CD4-positive, alpha-beta T cell treated with Interleukin-4 for 1 hour (primary cell): ENCODE measurements at places on chromosomes 2 and 18.

DNA sequence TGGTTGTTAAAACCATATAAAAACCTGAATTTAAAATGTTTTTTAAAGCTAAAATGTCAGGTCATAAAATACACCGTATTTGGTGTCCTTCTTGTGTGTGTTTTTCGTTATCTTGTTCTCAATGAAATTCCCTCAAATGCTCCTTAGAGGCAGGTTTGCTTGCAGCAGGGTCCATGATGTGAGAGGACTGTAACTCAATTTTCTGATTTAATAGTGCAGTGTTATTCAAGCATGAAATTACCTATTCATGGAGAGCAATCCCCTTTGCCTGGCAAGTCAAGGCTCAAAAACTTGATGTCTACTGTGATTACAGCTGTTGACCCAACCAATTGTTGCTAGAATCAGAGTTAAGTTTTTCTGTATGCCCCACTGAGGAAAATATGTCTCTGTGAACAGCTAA is 318.2 kb downstream of the GALNT13 start:
- DNase-seq: no peak

DNA sequence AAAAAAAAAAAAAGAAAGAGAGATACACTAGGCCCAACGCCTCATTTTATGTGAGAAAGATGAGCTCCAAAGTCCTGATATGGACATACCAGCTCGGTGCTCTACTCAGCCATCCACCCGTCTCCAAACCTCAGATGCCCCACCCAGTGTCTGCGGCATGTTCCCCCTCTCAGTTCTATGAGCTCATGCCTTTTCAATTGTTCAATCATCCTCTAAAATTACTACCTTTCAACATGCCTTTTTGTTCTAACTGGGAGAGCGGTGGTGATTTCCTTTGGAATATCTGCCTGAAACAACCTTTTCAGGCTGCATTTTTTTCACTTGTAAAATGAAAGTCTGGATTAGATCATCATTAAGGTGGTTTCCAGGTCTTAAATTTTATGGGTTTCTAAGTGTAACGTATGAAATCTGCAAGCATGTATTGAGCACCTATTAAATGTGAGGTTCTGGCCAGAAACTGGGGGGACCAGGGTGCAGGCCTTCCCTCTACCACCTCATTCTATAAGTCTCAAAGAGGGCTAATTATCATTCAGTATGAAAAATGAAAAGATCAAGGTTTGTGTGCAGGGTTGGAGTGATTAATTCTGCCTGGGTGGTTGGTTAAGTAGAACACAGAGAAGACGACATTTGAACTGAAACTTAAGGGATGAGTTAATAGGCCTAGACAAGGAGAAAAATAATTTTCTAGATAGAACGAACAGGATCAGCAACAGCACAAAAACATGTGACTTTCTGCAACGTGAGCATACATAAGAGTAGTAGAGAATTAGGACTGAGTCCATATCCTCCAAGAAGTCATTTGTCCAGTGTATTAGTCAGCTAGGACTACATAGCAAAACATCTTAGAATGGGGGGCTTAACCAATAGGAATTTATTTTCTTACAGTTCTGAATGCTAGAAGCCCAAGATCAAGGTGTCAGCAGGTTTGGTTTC is 87.4 kb upstream of the GLS start:
- no peak for DNase-seq

- DNase-seq: no peak
These were observed 354.4 kb upstream of the SPRED2 start for GRCh38 chr2:65786765-65787164.

- DNase-seq: no peak
These were observed 72.3 kb downstream of the AAK1 start for GRCh38 chr2:69571189-69571588.

DNA sequence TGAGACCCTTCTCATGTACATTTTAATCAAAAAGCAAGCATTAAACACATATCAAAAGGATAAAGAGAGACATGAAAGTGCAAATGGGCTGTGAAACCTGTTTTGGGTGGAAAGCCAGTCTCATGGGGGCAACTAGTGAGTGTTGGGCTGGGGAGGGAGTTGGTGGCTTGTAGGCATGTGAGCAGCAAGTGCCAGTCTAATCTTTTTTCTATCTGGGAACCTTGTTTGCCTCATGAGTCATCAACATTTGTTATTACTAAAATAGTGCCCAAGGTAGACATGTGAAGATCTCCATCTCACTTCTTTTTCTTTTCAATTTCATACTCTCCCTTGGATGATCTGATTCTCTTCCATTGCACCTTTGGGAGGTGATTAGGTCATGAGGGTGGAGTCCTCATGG is 613.9 kb upstream of the GYPC start:
- DNase-seq: no peak

- no peak for DNase-seq
These were observed 46.6 kb downstream of the SPATS2L start for GRCh38 chr2:200353120-200353519.

DNA sequence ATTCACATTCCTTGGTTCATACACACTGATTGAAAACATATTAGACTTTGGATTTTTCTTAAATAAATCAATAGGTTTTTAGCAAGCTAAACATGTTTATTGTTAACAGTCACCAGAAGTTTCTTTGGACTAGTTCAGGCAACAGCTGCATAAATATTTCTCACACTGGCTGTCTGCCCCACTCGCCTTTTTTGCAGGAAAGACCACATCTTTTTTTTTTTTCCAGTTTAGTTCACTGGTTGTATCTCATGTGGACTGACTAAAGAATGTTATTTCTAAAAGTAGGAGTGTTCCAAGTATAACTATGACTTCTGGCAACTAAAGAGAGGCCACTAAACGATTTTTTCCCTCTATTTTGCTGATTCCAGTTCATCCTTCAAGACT is 31.1 kb downstream of the SLC40A1 start:
- no peak for DNase-seq

- no peak for DNase-seq
These were observed 172.1 kb downstream of the GFPT1 start for GRCh38 chr2:69214898-69215297.

DNA sequence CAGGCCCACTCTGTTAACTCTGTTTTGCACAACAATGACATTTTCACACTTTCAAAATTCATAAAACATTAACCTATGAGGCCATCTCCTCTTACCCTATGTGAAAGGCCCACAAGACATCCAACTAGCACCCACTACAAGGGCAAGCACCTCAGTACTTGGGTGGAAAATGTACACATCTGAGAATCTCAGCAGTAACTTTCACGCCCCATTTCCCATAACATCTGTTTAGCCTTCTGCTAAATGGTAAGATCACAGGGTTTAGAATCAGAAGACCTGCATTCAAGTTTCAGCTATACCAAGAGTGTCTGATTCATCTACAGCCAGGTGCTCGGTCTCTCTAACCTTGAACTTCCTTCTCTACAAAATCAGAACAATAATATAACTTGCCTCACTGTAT is 89.2 kb downstream of the SP100 start:
- no peak for DNase-seq

DNA sequence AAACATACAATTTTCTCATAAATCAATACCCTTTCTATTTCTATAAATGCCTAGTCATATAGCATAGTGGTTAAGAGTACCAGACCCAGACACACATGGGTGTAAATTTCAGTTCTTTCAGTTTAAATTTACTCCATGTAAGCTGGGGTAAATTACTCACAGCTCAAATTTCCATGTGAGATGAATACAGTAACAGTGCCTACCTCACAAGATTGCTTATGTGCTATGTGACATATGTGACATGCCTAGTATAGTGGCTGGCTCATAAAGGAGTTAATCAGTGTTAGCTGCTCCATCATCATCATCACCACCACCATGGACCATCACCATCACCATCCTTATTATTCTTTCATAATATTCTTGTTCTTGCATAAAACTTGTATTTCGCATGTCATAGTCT is 61.6 kb upstream of the CD302 start:
- no peak for DNase-seq

DNA sequence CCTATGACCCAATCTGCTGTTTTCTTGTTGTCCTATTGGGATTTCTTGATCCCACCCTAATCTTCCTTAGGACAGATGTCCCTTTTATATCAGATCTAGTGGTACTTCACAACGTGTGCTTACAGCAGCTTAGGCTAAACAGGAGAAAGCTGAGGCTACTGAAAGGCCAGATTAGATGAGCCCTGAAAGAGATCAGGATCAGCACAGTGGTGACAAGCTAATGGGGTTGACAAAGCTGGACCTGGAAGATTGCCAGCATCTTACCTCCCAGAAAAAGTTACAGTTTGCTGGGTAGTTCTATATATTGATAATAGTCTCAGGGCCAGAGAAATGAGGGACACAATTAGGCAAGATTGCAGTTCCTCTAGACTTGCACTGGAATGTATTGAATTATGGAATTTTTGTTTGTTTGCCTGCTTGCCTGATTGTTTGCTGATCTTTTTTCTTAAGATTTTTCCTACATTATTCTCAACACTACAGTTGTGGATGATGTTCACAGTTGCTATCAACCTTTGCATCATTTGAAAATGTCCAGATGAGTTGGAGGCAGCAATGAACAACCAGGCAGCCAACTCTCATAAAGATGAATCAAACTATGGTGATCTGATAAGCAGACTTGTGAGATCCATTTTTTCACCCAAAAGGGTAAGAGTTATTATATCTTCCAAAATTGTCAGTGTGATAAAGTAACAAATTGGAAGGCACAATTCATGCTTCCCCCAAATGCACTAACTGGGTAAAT is 49.1 kb upstream of the PIK3C3 start:
- no peak for DNase-seq

DNA sequence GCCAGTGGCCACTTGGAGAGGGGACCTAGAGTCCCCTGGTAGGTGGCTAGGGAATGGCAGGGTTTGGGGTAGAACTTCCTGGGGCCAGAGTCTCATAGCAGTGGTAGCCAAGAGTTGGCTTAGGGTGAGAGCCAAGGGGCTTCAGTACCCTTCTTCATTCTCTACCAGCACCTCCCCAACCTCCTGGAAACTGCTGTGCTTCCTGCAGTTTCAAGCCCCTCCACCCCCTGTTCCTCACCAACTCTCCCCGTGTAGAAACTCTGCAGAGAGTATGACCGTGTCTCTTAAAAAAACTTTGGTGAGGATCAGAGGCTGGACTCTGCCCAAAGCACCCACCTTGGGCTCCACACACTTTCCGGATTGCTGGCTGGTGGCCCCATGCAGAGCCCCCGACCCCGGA is 159.6 kb downstream of the MSH2 start:
- DNase-seq: no peak
